ENCODE measurements at places on chromosomes 6 and 20.
A peak's percentile ranks its signal among the peaks of the same experiment; 100 is the strongest.

- DNase-seq, result no peak
These were observed 64.4 kb downstream of the TRERF1 start for GRCh38 chr6:42387336-42387735.

GRCh38 chr20:25252686-25253421 lies 5.0 kb downstream of the PYGB start:
- DNase-seq, result no peak

DNA sequence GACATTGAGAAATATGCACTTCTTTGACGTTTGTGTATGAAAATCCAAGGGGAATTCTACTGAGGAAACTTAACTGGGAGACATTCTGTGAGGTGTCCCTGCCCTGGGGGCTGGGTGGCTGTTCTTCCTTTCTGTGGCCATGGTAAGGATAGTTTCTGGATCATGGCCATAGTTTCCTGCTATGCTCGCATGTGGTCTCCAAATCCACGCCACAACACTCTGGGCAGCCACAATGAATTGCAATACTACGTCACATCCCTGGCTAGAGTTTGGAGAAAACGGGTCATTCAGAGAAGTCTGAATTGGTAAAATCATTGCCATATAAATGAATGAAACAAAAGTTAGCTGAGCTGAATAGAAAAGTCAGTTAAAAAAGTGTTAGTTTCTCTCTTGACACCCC lies 230.6 kb downstream of the UTRN start:
- no peak for DNase-seq

DNA sequence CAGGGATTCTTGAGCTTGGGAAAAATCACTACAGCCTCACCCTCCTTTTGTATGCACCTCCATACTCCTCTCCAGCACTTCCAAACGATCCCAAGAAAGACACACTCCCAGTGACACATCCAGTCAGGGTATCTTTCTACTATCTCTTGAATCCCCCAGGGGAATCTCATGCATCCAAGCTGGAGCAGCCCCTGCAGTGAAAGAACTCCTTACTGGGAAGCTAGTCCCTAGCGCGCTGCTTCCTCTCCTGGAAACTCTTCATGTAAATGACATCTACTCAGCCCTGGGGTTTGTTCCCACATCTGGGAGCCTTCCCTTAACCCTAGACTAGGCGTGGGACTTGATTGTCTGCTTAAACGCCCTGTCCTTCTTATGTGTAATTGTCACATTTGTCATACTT lies 329.1 kb upstream of the QKI start:
- DNase-seq, result no peak

- no peak for DNase-seq
These were observed 2.7 kb downstream of the BCAS1 start for GRCh38 chr20:54067606-54068174.

DNA sequence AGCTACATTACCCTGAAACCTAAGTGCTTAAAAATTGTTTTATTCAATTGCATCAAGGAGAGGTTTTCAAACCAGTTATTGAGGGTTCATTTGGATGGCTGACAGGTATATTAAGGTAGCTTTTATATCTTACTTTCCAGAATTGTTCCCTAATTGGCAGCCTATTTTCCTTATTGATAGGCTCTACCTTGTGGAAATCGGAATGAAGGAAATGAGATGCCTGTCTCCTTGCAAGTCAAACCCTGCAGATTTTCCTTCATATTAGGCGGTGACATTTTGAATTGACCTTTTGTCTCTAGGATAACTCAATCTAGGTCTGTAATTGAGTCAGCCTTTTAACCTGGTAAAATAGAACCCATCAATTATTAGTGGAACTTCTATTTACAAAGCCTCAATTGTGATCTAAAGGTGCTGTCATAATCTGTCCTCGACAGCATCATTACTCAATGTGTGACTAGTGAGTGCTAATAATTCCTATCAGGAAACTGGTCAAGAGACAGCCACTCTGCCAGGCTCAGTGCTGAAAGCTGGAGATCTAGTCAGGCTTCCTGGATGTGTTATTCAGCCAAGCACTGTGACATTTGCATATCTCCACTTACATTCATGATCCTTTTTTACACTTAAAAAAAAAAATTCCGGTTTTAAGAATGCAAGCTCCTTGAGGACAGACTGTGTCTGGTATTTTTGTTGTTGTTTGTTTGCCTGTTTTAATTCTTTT lies 20.1 kb downstream of the OPRM1 start:
- DNase-seq, result no peak

- DNase-seq, result no peak
These were observed 332.8 kb downstream of the BTBD9 start for GRCh38 chr6:38306931-38307330.

GRCh38 chr6:104686550-104687175 lies 173.1 kb downstream of the HACE1 start:
- DNase-seq, result no peak

GRCh38 chr6:11848346-11848651 lies 69.7 kb upstream of the ADTRP start:
- DNase-seq, result no peak

DNA sequence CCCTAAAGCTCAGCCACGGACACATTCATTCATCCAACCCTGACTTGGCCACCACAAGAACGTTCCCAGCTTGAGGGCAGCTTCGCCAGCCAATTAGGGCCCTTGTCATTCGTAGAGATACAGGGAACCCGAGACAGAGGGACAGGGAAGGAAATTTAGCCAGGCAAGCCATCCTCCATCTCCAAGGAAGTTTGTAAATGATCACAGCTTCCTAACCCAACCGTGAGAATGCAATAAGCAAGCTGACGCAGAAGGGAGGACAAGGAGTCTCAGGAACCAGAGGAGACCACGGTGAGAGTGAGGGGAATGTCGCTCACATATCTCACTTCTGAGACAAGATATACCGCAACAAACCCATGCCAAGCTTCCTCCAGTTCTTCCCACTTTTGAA lies 1.4 kb downstream of the TRAM2 start:
- DNase-seq, result no peak

DNA sequence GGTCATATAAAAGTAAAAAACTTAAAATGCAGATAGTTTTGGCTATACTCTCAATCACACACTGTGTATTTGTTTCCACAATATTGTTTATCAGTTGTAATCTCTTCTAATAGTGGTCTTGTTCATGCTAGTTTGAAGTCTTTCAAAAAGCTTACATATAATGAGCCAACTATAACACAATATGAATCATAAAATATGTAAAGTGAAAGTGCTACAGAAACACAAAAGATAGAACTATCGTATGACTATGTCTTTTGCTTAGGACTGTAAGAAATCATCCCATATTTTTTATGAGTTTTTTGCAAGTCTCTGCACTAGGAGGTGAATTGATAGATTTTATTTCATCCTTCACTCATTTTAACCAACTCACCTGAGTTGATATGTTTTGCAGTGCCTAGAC lies 136.0 kb downstream of the MMUT start:
- DNase-seq, result no peak

- DNase-seq, result no peak
These were observed 750 bp downstream of the MAP7 start for GRCh38 chr6:136549300-136550044.

GRCh38 chr6:141252828-141253608 lies 879.7 kb upstream of the GJE1 start:
- no peak for DNase-seq

GRCh38 chr6:158764926-158765325 lies 54.2 kb downstream of the EZR start:
- no peak for DNase-seq

DNA sequence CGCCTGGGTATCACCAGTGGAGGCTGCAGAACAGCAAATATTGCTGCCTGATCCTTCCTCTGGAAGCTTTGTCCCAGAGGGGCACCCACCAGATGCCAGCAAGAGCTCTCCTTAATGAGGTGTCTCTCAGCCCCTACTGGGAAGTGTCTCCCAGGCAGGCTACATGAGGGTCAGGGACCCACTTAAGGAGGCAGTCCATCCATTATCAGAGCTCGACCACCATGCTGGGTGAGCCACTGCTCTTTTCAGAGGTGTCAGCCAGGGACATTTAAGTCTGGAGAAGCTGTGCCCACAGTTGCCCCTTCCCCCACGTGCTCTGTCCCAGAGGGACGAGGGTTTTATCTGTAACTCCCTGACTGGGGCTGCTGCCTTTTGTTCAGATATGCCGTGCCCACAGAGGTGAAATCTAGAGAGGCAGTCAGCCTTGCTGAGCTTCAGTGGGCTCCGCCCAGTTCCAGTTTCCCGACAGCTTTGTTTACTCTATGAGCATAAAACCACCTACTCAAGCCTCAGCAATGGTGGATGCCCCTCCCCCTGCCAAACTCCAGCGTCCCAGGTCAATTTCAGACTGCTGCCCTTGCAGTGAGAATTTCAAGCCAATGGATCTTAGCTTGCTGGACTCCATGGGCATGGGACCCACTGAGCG lies 25.9 kb upstream of the AIG1 start:
- DNase-seq, result no peak

- DNase-seq, result no peak
These were observed 129.5 kb downstream of the LRRC1 start for GRCh38 chr6:53924277-53924676.

- DNase-seq, result no peak
These were observed 41.0 kb downstream of the GFOD1 start for GRCh38 chr6:13446381-13446780.

- peak; percentile 14 for DNase-seq
These were observed 1217.6 kb upstream of the GJE1 start for GRCh38 chr6:140915103-140915502.
